Stimulated activated CD4-positive, alpha-beta T cell treated with anti-CD3 and anti-CD28 coated beads, TNF-alpha, amount 100 ng/mL, for 24 hours (primary cell): ENCODE measurements at places on chromosomes 6 and 20.

- no peak for DNase-seq
Observed at GRCh38 chr6:41546866-41547798, 951 bp downstream of the FOXP4 start.

GRCh38 chr20:16488086-16488485 lies 85.2 kb downstream of the KIF16B start:
- no peak for DNase-seq

GRCh38 chr6:98946266-98946878 lies 1.4 kb downstream of the FBXL4 start:
- DNase-seq = no peak

DNA sequence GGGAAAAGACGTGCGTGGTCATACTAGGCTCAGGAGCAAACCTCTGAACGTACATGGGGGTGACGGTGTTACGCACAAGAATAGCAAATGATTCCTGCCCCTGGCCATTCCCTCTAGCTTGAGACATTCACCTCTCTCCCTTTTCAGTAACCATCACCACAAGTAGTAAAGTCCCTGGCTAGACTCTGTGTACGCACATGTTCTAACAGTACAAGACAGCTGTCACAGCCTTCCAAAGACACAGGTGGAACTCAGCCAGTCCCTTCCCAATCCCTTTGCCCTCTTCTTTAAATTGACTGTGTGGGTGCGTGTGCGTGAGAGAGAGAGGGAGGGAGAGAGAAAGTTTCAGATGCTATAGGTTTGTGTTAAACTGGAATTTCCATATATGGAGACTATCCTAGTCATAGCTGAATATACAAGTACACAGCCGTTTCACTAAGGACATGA lies 67.3 kb downstream of the LY86 start:
- DNase-seq = no peak

GRCh38 chr6:157989541-157990289 lies 8.1 kb downstream of the SYNJ2 start:
- no peak for DNase-seq

GRCh38 chr6:33662318-33662717 lies 41.2 kb downstream of the ITPR3 start:
- no peak for DNase-seq

GRCh38 chr6:32551410-32551809 lies 21.3 kb upstream of the HLA-DRB5 start:
- DNase-seq = no peak

GRCh38 chr20:51554538-51555165 lies 12.1 kb upstream of the NFATC2 start:
- DNase-seq = no peak

DNA sequence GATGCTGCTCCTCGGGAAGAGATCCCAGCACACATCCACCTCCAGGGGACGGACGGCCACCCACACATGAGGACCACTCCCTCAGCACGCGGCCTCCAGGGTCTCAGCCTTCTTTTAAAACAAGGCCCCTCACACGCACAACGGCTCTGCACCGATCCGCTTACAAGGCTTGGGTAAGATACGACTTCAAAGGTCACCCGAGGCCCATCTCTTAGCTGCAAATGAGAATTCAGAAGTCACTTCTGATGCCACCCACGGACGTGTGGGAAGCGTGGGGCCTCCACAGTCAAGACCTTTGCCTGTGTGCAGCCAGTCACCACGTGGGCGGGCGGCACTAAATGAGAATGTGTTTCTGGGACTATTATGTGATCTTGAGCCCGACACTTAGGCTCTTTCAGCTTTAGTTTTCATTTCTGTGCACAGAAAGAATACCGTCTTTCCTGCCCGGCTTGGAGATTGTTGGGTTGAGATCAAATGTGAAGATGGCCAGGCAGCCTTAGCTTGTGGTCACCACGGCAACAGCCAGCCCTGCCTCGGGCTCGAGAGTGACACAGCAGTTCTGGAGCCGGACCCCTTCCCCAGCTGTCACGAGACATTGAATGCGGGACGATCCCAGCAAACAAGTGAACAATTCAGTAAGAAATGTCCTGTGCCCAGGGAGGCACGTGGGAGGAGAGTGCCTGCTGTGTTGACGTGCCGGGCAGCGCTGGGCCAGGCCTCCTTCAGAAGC lies 91.6 kb downstream of the RAMACL start:
- DNase-seq = peak; percentile 6
